ENCODE measurements at places on chromosomes 5 and 9.
A peak's percentile ranks its signal among the peaks of the same experiment; 100 is the strongest.

DNA sequence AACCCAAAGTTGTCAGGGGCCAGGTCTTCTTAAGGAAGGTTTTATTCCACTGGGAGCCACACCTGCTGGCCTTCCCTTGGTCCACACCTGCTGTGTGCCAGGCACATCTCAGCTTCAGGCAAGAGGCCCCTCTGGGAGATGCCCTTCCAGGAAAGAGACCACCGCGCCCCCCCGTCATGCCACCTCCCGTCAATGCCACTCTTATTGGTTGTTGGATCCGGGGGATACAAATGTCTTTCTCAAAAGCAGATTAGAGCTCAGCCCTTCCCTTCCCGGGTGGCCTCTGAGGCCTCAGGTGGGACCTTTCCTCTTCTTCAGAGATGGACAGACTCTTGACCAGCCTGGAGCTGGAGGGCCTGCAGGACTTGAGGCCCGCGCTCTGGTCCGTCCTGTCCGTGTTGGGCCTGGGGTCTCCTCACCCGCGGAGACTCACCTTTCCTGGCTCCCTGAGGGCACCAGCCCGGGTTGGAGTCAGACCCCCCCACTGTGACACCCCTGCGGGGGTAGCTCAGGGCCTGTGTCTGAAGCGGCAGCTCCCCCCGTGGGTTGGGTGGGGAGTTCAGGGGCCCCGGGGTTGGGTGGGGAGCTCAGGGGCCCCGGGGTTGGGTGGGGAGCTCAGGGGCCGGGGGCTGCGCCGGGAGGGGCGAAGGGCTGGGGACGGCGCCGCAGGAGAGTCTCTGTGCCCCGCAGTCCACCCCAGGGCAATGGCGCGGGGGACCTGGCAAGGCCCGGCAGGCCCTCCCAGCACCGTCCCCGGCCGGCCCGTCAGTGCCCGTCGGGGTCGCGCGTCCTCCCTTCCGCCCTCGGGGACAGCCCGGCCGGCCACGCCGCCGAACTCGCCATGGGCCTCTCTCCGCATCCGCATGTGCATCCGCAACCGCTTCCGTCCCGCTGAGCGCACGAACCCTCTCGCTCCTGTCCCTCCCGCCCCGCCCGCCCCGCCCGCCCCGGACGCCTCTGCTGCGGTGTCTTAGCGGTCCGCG lies 3.7 kb upstream of the SLC9A3 start:
- peak; percentile 60 for DNase-seq

DNA sequence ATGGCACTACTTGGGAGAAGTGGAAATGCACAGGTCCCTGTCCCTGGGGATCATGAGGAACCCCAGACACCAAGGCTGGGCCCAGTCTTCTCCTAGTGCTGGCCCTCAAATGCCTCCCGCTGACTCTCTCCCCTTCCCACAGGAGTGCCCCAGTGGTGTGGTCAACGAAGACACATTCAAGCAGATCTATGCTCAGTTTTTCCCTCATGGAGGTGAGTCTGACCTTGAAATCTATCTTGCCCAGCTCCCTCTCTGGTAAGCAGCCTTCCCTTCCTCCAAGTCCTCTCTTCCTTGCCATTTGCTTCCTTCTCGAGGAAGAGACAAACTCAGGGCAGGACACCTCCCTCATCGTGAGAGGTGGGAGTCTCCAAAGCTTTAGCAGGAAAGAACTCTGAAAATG lies 63.3 kb upstream of the GABRP start:
- no peak for DNase-seq

GRCh38 chr9:92483627-92484545 lies 1.6 kb upstream of the ASPN start:
- DNase-seq, result no peak

DNA sequence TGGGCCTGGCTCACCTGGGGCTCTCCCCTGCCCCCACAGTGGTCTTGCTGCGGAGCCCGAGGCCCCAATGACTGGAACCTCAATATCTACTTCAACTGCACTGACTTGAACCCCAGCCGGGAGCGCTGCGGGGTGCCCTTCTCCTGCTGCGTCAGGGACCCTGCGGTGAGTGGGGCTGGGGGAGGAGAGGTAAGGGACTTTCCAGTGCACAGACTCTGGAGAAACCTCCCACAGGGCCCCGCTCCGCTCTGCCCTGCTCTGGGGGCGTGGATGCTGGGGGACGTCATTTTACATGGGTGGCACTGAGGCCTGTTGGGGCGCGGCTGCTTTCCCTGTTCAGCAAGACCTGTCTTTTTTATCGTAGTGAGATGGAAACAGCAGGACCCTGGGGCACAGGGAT lies 7.6 kb downstream of the TSPAN17 start:
- peak; percentile 36 for DNase-seq

DNA sequence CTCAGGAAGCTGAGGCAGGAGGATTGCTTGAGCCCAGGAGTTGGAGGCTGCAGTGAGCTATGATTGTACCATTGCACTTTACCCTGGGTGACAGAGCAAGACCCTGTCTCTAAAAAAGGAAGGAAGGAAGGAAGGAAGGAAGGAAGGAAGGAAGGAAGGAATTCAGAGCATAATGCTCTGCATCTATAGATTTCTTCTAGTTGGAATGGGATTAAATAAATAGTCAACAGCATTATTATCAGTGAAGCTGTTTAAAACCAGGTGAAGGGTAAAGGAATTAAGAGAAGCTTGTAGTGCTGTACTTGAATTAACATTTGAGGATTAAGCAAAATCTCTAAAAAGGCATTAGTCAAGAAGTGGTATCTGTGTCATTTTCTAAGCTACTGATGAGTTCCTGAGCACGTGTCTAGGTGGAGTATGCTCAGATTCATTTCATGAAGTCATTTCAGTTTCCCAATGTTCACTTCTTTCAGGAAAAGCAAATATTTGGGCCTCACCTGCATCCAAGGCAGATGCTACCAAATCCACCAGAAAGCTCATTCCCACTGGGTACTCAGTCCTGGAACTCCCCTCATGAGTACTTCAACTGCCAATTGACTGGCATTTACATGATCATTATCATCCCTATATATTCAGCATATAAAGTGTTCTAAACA lies 8.4 kb downstream of the PDE6A start:
- DNase-seq, result no peak

DNA sequence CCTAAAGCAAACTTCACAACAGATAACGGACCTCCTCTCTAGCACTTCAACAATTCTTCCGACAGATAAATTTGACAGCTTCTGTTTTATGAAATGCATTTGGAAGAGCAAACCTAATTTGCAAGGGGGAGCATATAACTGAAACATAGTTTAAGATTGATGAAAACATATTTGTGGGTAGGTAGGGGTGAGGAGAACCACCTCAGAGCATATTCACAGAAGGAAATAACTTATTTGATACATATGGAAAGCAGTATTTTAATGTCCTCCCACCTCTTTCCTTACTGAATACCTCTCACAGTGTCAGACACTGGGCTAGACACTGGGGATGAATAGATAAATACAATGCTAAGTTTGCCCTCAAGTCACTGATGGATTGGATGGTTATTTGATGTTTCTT lies 384.8 kb downstream of the MAT2B start:
- DNase-seq, result no peak

GRCh38 chr5:177357459-177358351 lies at the start of gene RGS14:
Gene RGS14 (plus strand): TSS chr5:177357924. CDS start chr5:177358025, 101 bp downstream.
- peak; percentile 75 for DNase-seq

- DNase-seq, result no peak
Measured at GRCh38 chr5:167208911-167209310, 1082.5 kb upstream of the WWC1 start.

- no peak for DNase-seq
Measured at GRCh38 chr5:54073735-54074134, 236.6 kb downstream of the ARL15 start.

- peak; percentile 88 for DNase-seq
Measured at GRCh38 chr9:127555840-127556820, 55.9 kb upstream of the STXBP1 start.

DNA sequence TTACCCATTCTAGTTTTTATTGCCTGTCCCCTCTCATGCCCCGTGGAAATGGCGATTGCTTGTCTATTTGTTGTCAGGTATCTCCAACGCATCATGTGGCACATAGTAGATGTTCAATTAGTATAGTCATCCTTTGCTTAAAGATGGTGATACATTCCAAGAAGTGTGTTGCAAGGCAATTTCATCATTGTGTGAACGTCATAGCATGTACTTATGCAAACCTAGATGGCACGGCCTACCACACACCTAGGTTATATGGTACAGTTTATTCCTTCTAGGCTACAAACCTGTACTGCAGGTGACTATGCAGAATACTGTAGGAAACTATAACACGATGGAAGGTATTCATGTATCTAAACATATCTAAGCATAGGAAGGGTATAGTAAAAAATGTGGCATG lies 163.9 kb upstream of the DAPK1 start:
- DNase-seq, result no peak

Data from activated CD8-positive, alpha-beta T cell treated with anti-CD3 and anti-CD28 coated beads for 36 hours (primary cell).